Adipose tissue (tissue), 3 donors: ENCODE measurements at places on chromosomes 4 and X. TPM values are rescaled to one million over a fixed set of nuclear protein-coding genes. Genes with fewer than 3 reads are reported as not detected.

The TRIM2 gene
- polyA plus RNA-seq = 13.5 TPM

The PNCK gene
- polyA plus RNA-seq = 0.64 TPM

The GPR50 gene
- 0.04 TPM for polyA plus RNA-seq

The DBET gene
- not detected for polyA plus RNA-seq

The GPRASP1 gene
- 5.3 TPM for polyA plus RNA-seq
